ENCODE measurements at places on chromosomes 11 and 22.
A peak's percentile ranks its signal among the peaks of the same experiment; 100 is the strongest.

DNA sequence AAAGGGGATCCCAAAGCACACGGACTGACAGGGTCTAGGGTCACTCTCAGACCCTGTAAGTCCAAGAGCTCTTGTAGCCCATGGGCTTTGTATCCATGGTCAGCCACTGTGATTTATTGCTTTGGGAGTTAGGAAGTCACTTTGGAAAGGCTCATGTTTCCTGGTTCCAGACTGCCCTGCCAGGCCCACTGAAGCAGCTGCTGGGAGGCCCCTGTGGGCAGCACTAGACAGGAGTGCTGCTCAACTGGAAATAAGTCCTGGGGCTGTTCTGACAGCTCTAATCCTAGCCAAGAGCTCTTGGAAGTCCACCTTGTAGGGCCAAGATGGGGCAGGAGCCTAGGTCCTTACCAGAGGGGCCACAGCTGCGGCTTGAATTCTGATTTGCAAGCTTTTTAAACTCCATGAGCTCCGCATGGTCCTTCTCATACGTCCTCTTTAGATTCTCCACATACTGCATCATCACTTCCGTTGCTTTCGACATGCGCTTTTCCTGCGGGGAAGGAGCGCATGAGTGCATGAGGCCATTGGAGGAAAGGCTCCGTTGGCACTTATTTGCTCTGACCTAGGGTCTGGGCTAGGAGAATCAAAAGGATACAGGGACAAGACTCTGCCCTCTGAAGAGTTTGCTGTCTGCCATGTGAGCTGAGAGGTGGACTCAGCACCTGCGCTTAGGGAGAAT lies 32.2 kb upstream of the LYVE1 start:
- no peak for DNase-seq

- no peak for DNase-seq
These were observed 161.2 kb upstream of the PLET1 start for GRCh38 chr11:112421879-112422278.

- no peak for DNase-seq
These were observed 1474.3 kb downstream of the BRD1 start for GRCh38 chr22:48353116-48353947.

GRCh38 chr11:36073411-36074203 lies 129.7 kb downstream of the LDLRAD3 start:
- DNase-seq = peak; percentile 86

GRCh38 chr11:8545698-8546366 lies 48.2 kb downstream of the STK33 start:
- no peak for DNase-seq

Measured in Ammon's horn (tissue), 1 donor.